ENCODE measurements at places on chromosomes 3 and 15.

DNA sequence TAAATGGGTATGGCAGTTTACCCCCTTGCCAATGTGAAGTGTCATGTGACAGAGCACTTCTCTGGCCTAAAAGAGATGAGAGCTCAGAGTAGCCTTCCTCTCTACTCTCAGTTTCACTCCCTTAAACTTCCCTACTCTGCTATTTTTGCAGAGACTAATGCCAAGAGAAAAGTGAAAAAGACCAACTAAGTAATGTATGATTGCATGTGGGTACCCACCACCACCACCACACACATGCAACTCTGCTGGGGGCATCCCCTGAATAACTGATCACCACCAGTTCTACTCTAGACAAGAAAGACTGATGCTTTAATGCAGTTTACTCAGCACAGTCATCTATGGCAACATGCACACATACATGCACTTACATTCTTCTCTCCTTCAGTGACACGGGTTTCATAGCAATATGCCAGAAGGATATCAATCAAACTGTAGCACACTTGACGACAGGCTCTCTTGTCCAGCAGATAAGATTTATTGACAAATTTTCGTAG, 31.3 kb downstream of the SHQ1 start:
- no peak for DNase-seq

DNA sequence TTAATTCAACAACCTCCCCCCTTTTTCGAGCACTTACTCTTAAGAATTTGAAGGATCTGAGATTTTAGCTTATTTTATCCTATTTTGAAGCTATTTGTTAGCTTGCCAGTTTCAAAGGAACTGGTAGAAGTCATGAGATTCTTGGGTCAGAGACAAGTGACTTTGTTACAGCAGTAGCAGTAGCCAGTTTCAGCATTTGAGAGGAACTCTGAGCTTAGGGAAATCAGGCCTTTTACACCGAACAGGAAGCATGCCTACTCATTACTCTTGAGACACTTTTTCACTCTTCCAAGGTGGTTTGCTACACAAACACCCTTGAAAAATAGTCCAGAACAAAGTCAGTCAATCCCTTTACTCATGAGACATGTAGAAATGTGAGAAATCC, 24.5 kb upstream of the TM4SF1 start:
- no peak for DNase-seq

- no peak for DNase-seq
Measured at GRCh38 chr15:74193905-74194304, 8.7 kb downstream of the STRA6 start.

GRCh38 chr15:71091601-71092000, 23.7 kb upstream of the THSD4 start:
- no peak for DNase-seq

GRCh38 chr15:96276438-96277210, 53.9 kb upstream of the NR2F2 start:
- no peak for DNase-seq

DNA sequence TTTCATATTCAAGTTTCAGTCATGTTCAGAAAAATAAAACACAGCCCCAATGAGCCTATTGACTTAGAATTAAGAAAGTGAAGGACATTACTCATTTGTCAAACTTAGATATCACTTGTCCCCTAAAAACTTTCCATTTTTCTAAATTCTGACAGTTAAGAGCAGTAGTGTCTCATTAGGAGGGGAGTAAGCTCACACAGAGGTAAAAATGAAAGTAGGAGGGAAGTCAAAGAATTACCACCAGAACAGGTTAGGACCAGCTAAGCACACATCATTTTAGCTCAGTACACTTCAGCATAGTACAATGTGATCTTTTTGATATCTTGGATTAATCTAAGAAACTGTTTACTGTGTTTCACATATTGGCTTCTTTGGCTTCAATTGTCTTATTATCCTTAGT, 64.3 kb downstream of the OSTN start:
- no peak for DNase-seq

DNA sequence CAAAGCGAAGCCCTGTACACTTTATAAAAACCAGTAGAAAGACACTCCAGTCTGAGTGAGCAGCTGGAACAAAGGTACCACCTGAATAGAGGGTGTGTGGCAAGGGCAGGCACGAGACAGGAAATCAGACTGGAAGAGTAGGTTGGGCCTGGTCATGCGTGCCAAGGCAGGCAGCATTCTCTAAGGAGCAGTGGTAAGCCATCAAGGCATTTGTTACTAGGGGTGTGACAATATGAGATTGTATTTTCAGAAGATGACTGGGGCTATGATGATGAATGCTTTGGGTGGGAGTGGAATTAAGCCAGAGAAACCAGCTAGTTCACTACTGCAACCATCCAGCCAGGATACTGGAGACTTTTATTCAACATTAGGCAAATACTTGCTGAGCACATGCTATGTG, 5.0 kb downstream of the JMJD7 start:
- DNase-seq: peak; percentile 42

GRCh38 chr3:113226491-113226890, 15.1 kb downstream of the BOC start:
- DNase-seq: no peak

- no peak for DNase-seq
Measured at GRCh38 chr3:155425396-155425795, 131.9 kb upstream of the STRIT1 start.

DNA sequence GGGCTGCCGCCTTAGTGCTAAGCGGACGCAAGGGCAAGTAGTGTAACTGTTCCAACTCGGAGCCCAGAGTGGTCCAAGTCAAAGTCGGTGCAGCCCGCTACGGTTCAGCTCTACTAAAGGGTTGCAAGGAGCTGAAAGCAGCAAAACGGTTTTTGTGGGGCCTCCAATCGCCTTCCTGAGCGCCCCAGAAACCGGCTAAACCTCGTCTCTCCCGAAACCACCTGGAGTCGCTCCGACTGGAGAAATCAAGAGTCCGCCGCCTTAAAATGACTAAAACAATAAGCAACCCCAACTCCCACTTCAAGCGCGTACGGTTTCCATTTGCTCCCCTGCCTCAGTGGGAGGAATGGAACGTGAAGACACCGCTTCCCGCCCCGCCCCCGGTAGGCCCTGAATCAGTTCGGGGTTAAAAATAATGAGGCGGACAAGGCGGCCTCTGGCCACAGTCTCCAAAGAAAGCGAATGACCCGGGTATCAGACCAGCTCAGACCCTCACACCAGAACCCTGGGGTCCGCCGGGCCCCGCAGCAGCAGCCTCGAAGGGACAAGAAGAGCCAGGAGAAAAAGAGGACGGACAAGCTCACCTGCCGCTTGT, 401 bp downstream of the SEC11A start:
- DNase-seq: peak; percentile 34

- no peak for DNase-seq
Measured at GRCh38 chr3:144055604-144056003, 84.0 kb downstream of the DIPK2A start.

GRCh38 chr3:37145611-37146010, 28.8 kb downstream of the LRRFIP2 start:
- DNase-seq: no peak

DNA sequence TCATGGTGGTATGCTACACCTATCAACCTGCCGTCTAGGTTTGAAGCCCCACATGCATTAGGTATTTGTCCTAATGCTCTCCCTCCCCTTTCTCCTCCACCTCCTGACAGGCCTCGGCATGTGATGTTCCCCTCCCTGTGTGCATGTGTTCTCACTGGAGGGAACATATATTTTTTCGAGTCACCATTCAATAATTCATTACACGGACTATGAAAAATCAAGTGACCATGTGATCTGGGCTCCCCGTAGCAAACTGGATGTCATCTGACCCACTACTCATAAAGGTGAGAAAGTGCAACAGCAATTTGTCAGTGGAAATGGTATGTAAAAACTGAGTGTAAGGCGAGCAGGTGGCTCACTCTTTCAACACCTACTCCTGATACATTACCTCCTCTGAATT, 224.3 kb upstream of the RASGRP1 start:
- DNase-seq: no peak

DNA sequence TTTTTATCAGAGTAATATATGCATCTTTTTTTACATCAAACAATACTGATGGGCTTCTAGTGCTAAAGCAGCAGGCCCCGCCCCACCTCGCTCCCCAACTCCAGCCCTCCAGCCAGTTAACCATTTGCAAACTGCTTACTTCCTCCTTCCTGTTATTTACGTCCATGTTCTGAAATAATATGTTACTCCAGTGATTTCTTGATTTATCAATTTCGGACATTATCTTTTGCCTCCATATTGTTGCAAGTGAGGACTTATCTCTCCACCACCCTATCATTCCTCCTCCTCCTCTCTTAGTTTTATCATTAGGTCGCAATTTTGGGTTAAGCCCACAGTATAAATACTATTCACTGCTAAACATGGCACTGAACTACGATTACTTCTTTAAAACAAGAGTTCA, 39.5 kb downstream of the ZNF710 start:
- no peak for DNase-seq

- no peak for DNase-seq
Measured at GRCh38 chr3:161203485-161204098, 17.5 kb upstream of the NMD3 start.

DNA sequence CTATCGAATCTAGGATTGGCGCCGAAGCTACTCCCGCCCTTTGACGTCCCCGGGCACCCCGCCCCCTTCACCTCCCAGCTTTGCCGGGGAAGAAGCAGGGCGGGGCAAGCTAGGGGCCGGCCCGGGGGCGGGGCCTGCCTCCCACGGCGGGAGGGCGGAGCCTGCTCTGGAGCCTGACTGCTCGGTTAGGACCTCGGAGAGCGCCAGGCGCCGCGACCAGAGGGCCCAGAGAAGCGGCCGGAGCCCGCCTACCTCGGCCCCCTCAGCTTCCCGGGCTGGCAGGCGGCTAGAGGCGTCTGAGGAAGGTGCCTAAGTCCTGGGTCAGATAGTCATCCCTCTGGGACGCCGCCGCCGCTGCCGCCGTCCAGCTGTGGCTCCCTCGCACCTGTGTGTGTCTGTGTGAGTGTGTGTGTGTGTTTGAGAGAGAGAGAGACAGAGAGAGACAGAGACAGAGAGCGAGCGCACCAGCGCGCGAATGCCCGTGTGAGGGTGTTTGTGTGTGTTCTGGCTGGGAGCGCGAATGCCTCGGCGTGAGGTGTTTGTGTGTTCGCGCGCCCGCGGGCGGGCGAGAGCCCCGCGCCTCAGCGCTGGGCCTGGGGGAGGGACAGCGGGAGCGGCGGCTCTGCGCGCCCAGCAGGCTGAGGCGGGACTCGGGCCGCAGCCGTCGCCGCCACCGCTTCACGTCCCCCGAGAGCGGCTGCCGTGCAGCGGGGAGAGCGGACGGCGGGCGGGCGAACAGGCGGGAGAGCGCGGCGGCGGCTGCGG, at the start of gene STXBP5L:
TSS of gene STXBP5L (plus strand) at position 176 of the 765 bp plus-strand sequence. CDS start 1,374 bp downstream, outside the sequence.
- peak; percentile 13 for DNase-seq

DNA sequence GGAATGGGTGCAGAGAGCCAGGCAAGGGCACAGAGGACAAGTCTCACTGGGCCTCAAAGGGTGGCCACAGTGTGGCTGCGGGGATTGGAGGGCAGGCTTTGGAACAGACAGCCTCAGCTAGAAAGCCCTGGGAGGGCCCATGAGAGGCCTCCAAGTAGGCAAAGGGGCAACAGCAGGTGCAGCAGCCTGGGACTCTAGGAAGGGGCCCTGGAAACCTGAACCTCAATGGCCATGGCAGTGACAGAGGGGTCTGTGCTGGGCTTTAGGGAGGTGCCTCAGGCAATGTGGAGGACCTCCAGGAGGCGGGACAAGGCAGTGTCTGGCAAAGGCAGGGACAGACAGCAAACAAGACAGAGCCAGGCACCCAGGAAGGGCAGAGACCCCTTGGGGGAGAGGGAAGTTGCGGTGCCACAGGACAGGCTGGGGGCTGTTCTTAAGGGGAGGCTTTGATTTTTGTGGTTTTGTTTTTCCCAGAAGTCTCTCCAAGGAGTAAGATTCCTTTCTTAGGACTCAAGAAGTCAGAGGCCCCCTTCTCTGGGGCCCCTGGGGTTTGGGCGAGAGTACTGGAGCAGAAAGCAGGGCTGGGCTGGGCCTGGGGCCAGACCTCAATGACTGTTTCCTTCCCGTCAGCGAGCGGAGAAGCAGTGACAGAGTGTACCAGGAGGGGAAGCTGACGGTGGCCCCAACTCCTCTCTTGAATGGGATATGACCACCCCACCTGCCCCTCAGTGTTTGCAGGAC, 9.7 kb downstream of the STOML1 start:
- DNase-seq: peak; percentile 46

DNA sequence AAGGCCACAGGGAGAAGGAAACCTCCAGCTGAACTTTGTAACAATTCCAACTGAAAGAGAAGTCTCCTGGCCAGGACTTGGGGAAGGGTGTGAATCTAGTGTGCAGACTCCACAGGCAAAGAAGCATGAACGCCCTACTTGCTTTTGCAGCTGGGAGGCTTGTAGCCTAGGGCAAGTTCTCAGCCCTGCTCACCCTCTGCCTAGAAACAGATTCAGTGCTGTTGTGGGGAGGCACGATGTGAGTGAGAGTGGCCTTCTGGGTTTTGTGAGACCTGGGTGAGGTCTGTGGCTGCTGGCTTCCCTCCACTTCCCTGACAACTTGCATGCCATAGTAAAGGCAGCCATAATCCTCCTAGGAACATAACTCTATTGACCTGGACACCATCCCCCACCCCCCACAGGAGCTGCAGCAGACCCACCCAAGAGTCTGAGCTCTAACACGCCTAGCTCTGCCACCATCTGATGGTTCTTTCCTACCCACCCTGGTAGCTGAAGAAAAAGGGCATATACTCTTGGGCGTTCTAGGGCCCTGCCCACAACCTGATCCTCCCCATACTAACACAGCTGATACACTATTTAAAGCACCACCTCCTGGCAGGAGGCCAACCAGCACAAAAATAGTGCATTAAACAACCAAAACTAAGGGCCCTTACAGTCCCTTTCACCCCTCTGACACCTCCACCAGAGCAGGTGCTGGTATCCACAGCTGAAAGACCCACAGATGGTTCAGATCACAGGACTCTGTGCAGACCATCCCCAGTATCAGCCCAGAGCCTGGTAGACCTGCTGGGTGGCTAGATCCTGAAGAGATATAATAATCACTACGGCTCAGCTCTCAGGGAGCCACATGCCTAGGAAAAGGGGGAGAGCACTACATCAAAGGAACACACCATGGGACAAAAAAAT, 426.5 kb downstream of the IGSF11 start:
- no peak for DNase-seq

DNA sequence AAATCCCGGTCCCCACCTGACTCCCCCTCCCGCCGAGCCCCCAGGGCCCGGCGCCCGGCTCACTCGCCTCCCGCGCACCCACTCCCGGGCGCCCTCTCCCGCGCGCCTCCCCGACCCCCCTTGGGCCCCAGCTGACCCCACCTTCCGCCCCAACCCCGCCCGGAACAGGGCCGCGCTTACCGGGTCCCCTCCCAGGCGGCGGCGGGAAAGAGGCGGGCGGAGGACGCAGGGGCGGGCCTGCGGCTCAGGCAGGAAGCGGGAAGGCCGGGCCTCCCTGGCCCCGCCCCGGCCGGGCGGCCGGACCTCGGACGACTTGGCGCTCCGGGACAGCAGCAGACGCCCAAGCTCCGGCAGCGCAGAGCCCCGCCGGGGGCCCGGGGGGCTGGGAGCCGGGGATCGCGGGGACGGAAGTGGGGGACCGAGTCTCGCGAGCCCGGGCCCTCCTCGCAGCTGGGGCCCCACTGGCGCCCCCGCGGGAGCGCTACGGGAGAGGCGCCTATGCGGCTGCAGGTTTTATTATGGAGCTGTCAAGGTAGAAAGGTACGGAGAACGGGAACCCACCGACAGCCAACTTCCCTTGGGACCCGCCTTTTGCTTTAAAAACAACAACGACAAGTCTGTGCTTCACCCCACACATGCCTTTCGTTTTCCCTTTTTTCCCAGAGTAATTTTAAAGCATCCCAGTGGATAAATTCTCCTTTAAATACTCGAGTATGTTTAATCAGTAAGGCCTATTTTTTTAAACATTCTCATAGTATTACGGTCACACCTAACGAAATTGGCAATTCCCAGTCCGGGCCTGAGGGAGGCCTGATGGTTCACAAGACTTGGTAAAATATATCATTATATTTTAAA, at the start of gene SLC41A3:
TSS of gene SLC41A3 (minus strand) at position 212 of the 855 bp plus-strand sequence. CDS start 15,905 bp downstream, outside the sequence.
- peak; percentile 89 for DNase-seq

All from CD4-positive, alpha-beta T cell treated with Interleukin-6 for 4 hours (primary cell).